ENCODE measurements at places on chromosomes 3 and 15.

DNA sequence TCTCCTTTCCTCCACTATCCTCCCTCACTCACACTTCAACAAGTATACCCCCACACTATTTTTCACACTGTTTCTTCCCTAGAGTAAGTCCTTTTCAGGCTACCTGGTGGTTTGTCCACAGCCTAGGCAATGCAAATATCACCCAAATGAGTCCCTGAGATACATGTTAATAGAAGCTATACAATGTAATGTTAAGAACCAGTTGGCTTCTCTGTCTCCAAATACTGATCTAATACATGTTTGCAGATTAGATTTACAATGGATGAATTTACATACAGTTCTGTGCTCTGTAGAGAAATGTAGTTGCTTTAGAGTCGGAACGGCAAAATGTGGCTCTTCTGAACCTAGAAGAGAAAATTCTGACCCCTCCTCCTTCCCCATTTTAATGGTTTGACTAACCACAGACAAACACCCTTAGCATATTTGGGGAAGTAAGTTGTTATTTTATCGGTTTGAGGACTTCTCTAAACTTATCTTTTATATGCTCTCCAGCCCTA, 63.6 kb upstream of the MBNL1 start:
- no peak for DNase-seq
- no peaks in the 10 kb centered on the region for H3K27me3 ChIP-seq
- peaks cover 2% of the 10 kb centered on the region for H3K4me1 ChIP-seq
- H3K27ac ChIP-seq: peak overlapping the region; percentile 89

GRCh38 chr3:40308725-40309417, 636 bp upstream of the EIF1B start:
- peaks cover 10% of the 10 kb centered on the region for H3K36me3 ChIP-seq
- no peak for DNase-seq
- peak overlapping the region; percentile 74 for H3K4me3 ChIP-seq
- H3K27me3 ChIP-seq: no peaks in the 10 kb centered on the region
- H3K4me1 ChIP-seq: peaks cover 4% of the 10 kb centered on the region

GRCh38 chr15:96076350-96076749, 254.2 kb upstream of the NR2F2 start:
- no peaks in the 10 kb centered on the region for H3K4me1 ChIP-seq
- H3K36me3 ChIP-seq: no peaks in the 10 kb centered on the region

- H3K27me3 ChIP-seq: no peaks in the 10 kb centered on the region
- H3K4me1 ChIP-seq: no peaks in the 10 kb centered on the region
- no peak for DNase-seq
- no peaks in the 10 kb centered on the region for H3K36me3 ChIP-seq
- H3K27ac ChIP-seq: no peak overlapping the region
- no peak overlapping the region for H3K4me3 ChIP-seq
These were observed 209.2 kb upstream of the CTNNB1 start for GRCh38 chr3:40990062-40990456.

GRCh38 chr3:143208976-143209714, 89.6 kb downstream of the CHST2 start:
- no peaks in the 10 kb centered on the region for H3K36me3 ChIP-seq
- no peak for DNase-seq
- H3K4me3 ChIP-seq: no peak overlapping the region
- H3K4me1 ChIP-seq: no peaks in the 10 kb centered on the region
- H3K27me3 ChIP-seq: no peaks in the 10 kb centered on the region
- no peak overlapping the region for H3K27ac ChIP-seq

Measured in ascending aorta (tissue), 2 donors.